ENCODE measurements at places on chromosomes 4 and X. TPM values are rescaled to one million over a fixed set of nuclear protein-coding genes. Genes with fewer than 3 reads are reported as not detected.

CENPVL1 gene
- total RNA-seq: not detected

CFAP99 gene
- total RNA-seq: 4.3 TPM

AREG gene
- total RNA-seq: 7.8 TPM

GRCh38 chrX:40096395-40097091 lies 1.2 kb downstream of the BCOR start:
- DNase-seq: peak; percentile 62

GRCh38 chr4:89502581-89502980 lies 195.0 kb upstream of the GPRIN3 start:
- DNase-seq: no peak

- no peak for DNase-seq
These were observed 40.1 kb downstream of the ARHGEF9 start for GRCh38 chrX:63744850-63745394.

- no peak for DNase-seq
These were observed 183.0 kb upstream of the NOCT start for GRCh38 chr4:138832563-138832962.

- DNase-seq: no peak
These were observed 62.8 kb downstream of the FAM193A start for GRCh38 chr4:2599304-2599654.

GRCh38 chr4:163148466-163149336 lies 18.0 kb downstream of the NAF1 start:
- DNase-seq: no peak

DNA sequence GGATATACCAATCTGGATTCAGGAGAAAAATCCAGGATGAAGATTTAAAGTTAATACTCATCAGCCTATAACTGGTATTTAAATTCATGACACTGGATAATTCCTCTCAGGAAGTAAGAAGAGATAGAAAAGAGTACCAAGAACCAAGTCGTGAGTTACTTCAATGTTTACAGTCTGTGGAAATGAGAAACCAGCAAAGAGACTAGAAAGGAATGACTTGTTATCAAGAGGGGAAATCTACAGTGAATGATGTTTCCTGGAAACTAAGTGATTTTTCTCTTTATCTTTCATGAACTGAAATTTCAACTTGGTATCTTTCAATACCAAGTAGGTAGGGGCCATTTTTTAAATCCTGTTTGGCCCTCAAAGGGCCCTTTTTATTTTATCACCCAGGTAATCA lies 217.9 kb upstream of the AFF2 start:
- DNase-seq: no peak

- no peak for DNase-seq
These were observed 18.2 kb downstream of the MRPL1 start for GRCh38 chr4:77880784-77881183.

DNA sequence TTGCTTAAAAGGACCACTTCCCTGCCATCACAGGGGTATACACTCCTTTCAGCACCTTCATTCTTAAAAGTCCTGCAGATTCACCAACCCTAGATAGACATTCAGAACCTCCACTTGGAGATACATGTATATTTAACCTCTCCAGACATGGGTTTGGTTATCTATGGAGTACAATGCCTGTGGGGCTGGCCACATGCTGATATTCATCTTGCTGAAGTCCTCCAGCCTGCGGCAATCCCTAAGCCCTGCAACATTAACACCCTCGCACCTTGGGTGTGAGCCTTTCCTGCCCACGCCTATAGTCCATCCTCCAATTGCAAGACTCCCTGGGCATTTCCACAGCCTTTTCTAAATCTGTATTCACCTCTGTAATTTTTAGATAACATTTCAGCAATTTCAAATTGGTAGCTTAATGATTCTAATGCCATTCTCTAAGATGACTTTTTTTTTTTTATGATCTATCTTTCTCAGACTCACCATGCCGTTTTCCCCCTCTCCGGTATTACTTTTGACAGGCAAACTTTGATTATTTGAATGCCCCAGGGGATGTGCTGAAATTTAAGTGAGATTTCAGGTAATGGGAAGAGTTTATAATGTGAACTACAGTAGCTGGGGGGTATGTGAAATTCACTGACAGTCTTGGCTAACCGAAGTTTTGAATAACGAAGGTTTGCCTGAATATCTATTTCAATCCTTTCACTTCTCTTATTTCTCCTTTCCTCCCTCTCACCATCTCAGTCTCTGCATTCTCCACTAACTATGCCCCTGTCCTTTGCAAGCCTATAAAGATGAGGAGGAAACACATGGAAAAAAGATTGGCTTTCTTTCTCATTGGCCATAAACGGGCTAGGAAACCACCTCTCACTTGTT lies 24.1 kb downstream of the CCDC149 start:
- DNase-seq: no peak

DNA sequence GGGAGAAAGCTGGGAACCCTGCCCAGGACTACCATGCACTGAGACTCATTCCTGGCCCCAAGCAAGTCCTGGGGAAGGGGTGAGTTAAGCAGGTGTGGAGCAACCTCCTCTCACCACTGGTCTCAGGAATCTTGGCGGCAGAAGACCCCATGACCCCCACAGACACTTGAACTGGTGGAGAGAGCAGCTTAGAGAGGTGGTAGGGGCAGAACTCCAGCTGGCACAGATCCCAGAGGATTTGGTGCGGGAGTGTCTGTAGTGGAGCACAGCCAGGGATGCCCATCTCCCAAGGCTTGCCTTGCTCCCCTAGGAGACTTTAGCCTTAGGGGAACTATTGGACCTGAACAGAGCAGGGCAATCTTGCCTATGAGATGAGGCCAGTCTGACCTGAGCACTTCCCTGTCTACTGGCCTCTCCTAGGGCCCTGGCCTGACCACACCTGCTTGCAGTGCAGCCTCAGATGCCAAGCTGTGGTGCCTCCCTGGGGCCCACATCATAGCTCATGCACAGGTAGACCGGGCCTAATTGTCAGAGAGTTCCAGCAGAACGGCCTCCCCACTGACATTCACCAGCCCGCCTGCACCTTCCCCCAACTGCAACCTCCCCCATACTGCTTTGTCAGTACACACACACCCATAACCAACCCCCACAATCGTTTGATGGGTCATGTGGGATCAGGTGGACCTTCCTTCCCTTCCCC lies 78.0 kb downstream of the NAA11 start:
- no peak for DNase-seq

GRCh38 chr4:168183717-168184571 lies 91.6 kb downstream of the ANXA10 start:
- no peak for DNase-seq

DNA sequence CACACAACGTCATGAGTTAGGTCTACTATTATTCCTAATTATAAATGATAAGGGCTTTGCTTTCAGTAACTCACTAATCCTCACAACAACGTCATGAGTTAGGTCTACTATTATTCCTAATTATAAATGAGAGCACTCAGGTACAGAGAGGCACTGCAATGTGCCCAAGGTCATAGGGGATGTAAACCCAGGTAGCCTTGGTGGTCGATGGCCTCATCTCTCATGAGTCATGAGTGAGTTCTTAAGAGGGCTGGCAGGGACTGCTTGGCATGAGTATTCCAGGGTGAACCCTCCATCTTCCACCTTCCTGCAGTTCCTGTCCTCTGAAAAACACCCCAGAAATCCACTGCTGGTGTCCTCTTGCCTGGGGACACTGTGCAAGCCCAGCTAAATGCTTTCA lies 317.1 kb downstream of the STK32B start:
- DNase-seq: no peak

- no peak for DNase-seq
These were observed 18.3 kb upstream of the ACSL1 start for GRCh38 chr4:184843984-184844554.

- no peak for DNase-seq
These were observed 2.2 kb downstream of the FUNDC2 start for GRCh38 chrX:155028877-155029291.

DNA sequence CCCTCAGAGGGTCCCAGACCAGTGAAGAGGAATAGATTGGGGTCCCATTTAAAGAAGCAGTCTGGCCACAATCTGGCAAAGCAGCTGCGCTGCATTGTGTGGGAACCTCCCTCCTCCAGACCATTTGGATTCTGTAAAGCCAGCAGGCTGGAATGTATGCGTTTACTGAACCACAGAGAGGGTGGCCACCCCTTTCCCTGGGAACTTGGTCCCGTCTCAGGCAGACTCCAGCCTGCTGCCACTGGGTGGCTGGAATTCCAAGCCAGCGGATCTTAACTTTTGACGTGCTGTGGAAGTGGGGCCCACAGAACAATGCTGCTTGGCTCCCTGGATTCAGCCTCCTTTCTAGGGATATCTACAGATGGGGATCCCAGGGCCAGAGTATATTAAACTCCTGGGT lies 307.2 kb downstream of the DACH2 start:
- DNase-seq: no peak

GRCh38 chrX:13064599-13065143 lies 20.3 kb upstream of the FAM9C start:
- DNase-seq: no peak

- DNase-seq: no peak
These were observed 347.2 kb upstream of the DDX53 start for GRCh38 chrX:22652596-22652995.

- DNase-seq: no peak
These were observed 76.7 kb upstream of the SLC4A4 start for GRCh38 chr4:71262161-71262560.

DNA sequence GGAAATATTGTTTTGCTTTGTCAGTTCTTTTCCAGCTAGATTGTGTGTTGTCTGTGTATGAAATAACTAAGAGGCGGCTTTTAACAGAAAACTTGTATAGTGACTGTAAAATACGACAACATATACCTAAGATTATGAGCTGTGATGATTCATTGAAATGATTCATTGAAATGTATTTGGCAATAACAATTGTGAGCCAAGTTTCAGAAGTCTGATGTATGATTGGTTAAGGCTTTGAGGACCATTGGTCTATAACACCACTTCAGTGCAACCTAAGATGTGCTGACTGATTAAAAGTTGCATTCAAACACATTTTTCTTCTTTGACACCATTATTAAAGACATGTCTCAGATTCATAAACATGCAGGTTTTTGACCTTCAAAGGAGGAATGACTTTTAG lies 76.6 kb downstream of the PTPN13 start:
- no peak for DNase-seq

GRCh38 chr4:30746735-30747134 lies 26.6 kb downstream of the PCDH7 start:
- no peak for DNase-seq

DNA sequence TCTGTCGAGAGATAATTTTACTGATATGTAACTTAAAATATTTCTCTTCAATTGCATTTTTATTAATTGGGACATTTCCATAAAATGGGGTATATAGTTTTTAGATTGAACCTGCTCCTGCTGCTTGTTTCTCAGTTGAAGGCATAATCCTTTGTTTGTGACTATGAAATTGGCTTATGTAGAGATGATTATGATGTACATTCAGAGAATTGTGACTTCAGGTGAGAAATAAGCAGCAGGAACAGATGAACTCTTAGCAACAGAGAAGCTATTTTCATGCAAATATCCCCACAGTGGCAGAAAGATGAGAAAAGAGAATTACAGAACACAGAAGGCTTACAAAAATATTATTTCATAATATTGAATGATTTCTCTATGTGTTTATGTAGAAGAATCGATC lies 1499.5 kb upstream of the ADGRL3 start:
- no peak for DNase-seq
